Right cardiac atrium (tissue), 5 donors: ENCODE measurements at places on chromosomes 11 and 22. TPM values are rescaled to one million over a fixed set of nuclear protein-coding genes. Genes with fewer than 3 reads are reported as not detected.

MEI1 gene
- 0.64 TPM for total RNA-seq

LIF gene
- 3.7 TPM for total RNA-seq

LDHAL6A gene
- total RNA-seq: not detected

FAM227A gene
- total RNA-seq: 0.79 TPM

C11orf91 gene
- total RNA-seq: 1.9 TPM

SCUBE1 gene
- total RNA-seq: 0.03 TPM

TEX54 gene
- not detected for total RNA-seq

PDGFB gene
- total RNA-seq: 29.0 TPM

MUC5B gene
- not detected for total RNA-seq

TTC28 gene
- 18.9 TPM for total RNA-seq

PIWIL4 gene
- total RNA-seq: 2.0 TPM

GGTLC2 gene
- total RNA-seq: not detected

ALX4 gene
- total RNA-seq: not detected

TSGA10IP gene
- not detected for total RNA-seq

POTEH gene
- not detected for total RNA-seq

THY1 gene
- total RNA-seq: 2.9 TPM

OR51B4 gene
- not detected for total RNA-seq

RAB39A gene
- total RNA-seq: 1.1 TPM

CRYBB1 gene
- total RNA-seq: 1.1 TPM

LTO1 gene
- total RNA-seq: 8.7 TPM

SHISA8 gene
- total RNA-seq: 2.4 TPM

TOB2 gene
- 52.3 TPM for total RNA-seq

RAB3IL1 gene
- 12.0 TPM for total RNA-seq

ACRV1 gene
- not detected for total RNA-seq

OR8G5 gene
- not detected for total RNA-seq

PANX3 gene
- not detected for total RNA-seq

SLCO2B1 gene
- total RNA-seq: 31.7 TPM

GLYAT gene
- not detected for total RNA-seq
